ENCODE measurements at places on chromosomes 11 and 22. TPM values are rescaled to one million over a fixed set of nuclear protein-coding genes. Genes with fewer than 3 reads are reported as not detected.

GRCh38 chr22:46984751-46985506 is 222.5 kb downstream of the TBC1D22A start:
- DNase-seq, result no peak

- DNase-seq, result no peak
Observed at GRCh38 chr11:61787928-61788491, 4.4 kb downstream of the TMEM258 start.

DNA sequence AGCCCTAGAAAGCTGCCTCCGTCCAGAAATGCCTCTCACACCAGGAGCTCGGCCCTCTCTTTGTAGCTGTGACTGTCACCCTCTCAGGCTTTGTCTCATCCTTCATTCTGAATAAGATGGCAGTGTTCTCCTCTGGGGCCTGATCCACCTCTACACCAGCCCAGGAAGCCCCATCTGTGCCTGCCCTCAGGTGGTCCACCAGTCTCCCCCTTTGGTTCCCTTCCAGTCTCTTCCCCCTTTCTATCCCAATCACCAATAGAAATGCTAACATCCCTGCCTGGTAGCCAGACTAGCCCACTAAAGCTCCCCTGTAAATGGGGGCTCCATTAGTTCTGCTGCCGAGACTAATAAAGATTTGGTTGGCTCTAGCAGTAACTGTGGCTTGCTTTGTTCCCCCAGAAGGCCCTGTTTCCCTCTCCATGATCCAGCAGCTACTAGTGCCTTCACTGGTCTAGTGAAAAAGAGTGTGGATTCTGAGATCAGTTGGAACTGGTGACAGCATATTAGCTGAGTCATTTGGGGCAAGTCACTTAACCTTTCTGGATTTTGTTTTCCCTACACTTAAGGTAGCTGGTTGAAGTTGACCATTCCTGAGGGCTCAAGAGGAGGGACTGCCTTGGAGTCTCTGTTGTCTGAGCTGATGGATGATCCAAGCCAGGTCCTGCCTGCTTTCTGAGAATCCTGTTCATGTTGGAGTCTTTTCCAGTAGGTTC is 16.2 kb downstream of the PLEKHB1 start:
- no peak for DNase-seq

DNA sequence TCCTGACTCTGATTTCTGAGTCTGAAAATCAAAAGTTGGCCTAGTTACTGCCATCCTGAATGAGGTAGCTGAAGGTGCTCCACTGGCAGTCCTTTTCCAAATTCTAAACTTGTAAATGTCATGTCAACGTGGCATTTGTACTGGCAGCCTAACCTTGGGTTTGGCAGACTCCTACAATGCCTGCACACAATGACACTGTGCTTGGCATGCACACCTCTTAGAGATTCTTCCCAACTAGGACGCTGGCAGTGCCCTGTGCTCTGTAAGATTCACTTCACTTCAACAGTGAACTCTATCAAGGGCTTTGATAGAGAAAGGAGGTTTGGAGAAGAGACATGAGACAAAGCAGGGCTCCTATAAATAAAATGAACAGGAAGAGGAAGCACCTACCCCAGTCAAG is 21.9 kb upstream of the PPP2R1B start:
- no peak for DNase-seq

GRCh38 chr11:97622795-97623194 is 1233.0 kb downstream of the JRKL start:
- DNase-seq, result no peak

DNA sequence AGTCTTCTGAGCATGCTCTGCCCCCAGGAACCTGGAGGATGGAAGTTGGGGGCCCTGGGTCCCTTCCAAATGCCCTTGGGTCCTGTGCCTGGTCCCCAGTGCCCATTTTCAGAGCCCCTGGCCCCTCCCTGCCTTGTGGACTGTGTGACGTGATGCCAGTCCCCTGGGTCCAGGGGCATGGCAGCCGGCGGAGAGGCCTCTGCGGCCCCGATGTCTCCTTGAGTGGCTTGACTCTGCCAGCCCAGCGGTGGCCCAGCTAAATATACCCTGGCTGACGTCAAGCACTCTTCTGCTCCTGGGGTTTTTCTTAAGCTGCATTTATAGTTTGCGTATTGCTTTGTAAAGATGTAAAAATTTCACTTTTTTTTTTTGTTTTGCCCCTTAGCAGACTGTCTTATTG is 35.2 kb upstream of the PARVG start:
- no peak for DNase-seq

DNA sequence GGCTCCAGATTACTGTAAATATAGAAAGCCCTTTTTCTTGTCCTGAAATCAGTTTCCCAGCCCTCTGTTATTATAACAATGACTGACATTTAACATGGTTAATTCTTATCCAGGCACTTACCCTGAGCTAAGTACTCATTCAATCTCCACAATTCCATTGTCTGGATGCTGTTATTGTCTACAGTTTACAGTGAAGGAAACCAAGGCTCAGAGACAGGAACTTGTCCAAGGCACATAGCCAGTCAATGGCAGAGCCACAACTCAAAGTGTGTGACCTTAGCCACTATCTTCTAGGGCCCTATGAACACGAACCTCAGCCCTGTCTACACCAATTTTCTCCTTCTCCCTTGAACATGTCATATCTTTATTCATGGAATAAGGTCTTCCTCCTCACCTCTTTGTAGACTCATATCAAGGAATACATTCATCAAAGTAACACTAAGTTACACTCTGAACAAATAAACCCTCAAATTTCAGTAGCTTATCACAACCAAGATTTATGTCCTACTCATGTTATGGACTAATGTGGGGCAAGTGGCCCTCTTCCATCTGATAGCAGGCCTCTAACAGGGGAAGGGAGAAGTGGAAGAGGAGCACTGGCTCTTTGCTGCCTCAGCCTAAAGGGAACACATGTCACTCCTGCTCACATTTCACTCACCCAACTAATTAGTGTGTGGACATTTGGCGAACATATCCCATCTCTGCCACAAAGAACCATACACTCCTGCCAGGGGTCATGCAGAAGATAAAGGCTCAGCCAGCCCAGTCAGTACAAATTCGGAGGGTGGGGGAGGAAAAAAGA is 39.3 kb upstream of the APLNR start:
- no peak for DNase-seq

DNA sequence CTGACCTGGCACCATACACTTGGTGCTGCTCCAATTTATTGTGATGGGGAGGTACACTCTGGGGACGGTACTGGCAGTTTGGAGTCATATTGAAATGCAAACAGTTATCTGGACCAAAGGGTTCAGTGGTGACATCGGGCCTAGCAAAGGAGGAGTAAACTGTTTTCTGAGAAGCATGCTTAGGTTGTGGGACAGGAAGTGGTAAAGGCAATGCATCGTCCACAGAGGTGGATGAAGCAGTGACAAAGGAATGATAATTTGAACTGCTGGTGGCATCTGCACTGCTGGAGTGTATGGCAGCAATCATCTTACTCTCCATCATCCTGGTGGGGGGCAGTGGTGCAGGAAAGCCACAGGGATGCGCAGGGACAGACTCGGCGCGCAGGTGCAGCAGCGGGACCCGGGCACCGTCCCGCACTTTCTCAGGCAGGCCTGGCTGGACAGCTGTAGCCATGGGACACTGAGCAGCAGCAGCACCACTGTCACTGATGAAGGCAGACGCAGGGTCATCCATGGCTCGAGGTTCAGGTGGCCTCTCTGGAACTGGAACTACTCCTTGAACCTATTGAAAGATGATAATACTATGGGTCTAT is 28.0 kb upstream of the TP53AIP1 start:
- DNase-seq, result no peak

DNA sequence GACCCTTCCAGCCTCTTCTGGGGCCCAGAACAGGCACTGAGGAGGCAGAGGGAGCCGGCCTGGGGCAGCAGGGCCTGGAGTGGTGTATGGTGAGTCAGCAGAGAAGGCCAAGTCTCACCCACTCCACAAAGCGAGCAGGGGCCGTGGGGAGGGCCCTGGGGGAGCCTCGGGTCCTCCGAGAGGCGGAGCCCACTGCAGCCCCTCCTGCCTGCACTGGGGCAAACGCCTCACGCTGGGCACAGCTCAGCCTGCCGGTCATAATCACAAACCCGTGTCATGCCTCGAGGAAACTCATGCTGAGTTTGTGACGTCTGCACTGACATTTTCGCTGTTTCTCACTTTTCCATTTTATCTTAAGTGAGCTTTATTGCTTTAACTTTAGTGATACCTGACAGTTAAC is 38.4 kb downstream of the TOLLIP start:
- no peak for DNase-seq

DNA sequence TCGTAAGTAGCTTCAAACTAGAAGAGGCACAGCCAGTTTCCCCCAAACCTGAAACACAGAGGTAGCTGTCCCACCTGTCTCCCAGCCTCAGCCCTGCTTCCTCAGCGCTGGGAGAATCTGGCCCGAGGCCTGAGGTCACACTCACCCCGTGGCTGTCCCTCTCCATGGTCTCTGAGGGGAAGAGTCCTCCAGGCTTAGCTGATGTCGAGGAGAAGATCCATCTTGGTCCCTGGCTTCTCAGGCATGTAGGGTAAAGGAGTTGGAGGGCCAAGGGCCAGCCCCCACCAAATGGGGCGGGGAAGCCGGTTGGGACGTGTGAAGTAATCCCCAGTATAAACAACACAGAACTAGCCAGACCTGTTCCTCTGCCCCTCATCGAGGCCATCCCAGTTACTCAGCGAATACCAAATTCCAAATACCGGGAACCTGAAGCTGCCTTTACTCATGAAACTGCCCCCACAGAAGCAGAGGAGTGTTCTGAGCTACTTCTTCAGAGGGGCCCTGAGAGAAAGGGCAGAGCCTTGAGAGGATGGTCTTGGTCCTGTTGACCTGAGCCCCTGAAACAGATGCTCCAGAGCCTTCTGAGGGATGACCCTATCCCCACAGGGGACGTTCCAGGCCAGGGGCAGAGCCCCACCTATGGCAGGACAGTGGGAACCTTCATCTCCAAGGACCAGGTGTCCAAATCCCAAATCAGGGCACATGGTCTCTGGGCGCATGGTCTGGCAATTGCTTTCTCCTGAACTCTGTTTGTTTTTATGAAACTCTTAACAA is at the start of gene TMPRSS13:
TSS of gene TMPRSS13 (minus strand) at position 261 of the 774 bp plus-strand sequence. CDS start at position 166, 95 bp downstream.
- DNase-seq, result no peak

DNA sequence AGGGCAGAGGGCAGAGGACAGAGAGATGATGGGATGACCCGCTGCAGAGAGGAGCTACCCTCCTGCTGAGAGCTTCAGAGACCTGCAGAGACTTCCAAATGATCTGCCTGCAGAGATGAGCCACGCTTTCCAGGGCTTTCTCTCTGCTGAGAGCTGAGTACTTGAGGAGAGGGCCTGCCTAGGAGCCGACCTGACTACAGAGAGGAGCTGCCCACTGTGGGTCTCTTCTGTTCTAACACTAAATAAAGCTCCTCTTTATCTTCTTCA is 45.9 kb upstream of the SC5D start:
- no peak for DNase-seq

DNA sequence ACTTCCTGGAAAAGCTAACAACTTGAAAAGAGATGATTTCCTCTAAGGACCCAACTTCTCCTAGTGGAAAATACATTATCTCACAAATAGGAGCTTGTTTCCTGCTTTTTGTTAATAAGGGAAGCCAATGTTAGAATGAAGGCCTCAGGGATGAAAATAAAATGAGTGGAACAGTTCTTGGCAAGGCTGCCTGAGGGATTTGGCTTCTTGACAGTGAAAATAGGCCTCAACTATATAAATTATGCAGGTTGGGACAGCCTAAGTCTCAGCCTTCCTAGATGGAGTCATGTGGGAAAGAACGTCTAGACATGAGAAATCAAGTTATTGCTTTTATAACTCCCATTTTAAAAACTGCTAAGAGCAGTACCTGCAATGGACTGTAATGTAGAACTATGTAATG is 92.8 kb upstream of the FIBIN start:
- DNase-seq, result no peak

GRCh38 chr22:31898926-31899325 is 45.4 kb upstream of the YWHAH start:
- no peak for DNase-seq

DNA sequence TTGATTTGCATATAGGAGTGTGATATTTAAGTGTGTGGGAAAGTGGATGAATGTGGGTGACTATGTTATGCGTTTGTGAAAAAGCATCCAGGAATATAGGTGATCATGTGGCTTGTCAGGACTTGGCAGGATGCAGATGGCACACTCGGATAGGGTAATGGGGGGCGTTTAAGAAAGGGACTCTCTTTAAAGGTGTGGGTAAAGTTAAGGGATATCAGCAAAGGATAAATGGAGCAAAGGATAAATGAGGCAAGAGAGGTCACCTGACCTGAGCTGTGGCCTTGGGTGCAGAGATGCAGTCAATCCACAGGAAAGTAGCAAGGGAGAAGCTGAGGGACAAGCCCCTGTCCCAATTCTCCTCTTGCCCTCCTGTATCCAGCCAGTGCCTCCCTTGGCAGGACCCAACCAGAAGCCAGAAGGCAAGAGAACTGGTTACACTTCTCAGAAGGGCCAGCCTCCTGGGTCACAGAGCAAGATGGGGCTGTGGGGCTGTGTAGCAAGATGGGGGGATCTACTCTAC is 47.5 kb upstream of the GRAMD1B start:
- no peak for DNase-seq

DNA sequence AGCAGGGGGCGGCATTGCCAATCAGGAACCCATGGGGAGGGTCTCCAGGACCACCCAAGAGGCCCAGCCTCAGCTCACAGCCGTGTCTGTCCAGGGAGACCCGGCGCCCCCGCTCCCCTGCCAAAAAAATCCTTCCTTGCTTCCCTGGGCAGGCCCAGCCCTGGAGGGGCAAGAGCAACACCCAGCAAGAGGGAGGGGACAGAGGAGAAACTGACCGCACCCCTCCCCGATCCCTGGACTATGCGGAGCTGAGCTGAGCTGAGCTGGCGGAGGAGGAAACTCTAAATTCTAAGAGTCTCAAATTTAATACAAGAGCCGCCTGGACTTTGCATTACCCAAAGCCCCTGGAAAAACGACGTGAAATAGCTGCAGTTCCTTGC is 52.0 kb upstream of the SHISAL1 start:
- DNase-seq, result no peak

- DNase-seq, result no peak
Observed at GRCh38 chr22:43005106-43005505, 9.8 kb downstream of the PACSIN2 start.

GRCh38 chr22:31846161-31847115 is 92.6 kb downstream of the DEPDC5 start:
- DNase-seq, result no peak

Gene PIK3C2A
- total RNA-seq, result 30.4 TPM

Gene ART1
- not detected for total RNA-seq

Gene TRIM3
- 6.4 TPM for total RNA-seq

Gene CARD18
- not detected for total RNA-seq

Gene OR51E1
- not detected for total RNA-seq

Gene FXYD2
- 5.4 TPM for total RNA-seq

Gene CBX7
- total RNA-seq, result 26.1 TPM

Gene CADM1
- 0.90 TPM for total RNA-seq

All from CD8-positive, alpha-beta memory T cell (primary cell).